ENCODE measurements at places on chromosomes 6 and 20. TPM values are rescaled to one million over a fixed set of nuclear protein-coding genes. Genes with fewer than 3 reads are reported as not detected.

Gene ZNF311
- total RNA-seq = 1.5 TPM

Gene RNF39
- total RNA-seq = not detected

DNA sequence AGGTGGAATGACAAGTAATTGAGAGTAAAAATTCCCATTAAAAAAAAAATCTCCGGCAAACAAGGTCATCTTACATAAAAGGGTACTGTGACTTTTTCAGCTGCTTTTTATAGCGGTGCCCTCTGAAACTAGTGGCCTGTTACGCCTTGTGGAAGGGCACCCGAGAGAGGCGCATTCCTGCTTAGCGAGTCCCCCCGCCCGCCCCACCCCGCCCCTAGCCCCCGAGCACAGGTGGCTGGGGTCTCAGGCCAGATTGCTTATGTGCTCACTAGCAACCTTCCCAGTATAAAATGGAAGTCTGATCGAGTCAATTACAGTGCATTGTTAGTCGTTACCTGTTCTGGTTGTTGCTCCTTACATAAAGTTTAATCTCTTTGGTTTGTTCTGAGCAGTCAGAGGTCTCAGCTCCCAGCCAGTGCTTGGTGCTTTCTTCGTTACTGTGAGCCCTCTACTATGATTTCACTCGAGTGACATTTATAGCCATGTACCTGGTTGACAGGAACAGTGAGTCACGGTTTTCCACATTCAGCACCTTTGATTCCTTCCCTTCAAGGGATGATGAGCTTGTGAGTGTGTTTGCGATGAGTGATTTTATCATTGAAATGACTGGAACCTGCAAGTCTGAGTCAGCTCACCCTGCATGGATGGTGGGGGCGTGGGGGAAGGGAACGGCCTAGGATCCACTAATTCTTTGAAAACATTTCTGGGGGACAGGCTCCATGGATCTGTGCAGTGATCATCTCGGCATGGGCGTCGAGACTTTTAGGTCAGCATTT lies 47.6 kb downstream of the ZDHHC14 start:
- DNase-seq = no peak

DNA sequence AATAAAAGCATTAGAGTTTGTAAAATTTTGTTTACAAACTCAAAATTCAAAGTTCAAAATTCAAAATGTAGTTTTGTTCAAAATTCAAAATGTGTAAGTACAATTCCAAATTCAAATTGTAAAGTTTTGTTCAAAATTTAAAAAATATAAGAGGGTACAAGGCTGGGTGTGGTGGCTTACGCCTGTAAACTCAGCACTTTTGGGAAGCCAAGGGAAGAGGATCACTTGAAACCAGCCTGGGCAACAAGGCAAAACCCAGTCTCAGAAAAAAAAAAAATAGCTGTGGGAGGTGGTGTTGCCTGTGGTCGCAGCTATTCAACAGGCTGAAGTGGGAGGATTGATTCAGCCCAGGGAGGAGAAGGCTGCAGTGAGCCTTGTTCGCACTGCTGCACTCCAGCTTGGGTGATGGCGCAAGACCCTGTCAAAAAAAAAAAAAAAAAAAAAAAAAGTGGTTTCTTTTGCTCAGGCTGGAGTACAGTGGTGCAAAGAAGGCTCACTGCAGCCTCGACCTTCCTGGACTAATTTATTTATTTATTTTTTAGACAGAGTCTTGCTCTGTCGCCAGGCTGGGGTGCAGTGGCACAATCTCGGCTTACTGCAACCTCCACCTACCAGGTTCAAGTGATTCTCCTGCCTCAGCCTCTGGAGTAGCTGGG lies 5.4 kb upstream of the ZBTB12 start:
- DNase-seq = no peak

DNA sequence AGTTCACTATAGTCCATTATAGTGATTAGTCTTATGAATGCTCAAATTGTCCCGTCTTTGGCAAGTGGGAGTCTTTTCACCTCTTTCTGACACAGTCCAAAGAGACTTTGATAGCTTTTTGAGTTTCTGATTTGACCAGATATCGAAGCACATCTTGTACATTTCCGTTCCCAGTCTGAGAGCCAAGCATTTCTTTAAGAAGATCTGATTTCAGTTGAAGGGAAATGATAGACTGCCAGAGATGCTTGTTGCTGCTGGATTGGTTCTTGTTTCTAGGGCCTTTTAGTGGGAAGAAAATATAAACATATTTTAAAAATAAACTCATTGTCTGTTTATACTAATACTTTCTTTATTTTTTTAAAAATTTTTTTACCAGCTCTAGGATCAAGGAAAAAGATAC lies 54.1 kb upstream of the IER3 start:
- DNase-seq = no peak

Gene TFB1M
- 21.8 TPM for total RNA-seq

DNA sequence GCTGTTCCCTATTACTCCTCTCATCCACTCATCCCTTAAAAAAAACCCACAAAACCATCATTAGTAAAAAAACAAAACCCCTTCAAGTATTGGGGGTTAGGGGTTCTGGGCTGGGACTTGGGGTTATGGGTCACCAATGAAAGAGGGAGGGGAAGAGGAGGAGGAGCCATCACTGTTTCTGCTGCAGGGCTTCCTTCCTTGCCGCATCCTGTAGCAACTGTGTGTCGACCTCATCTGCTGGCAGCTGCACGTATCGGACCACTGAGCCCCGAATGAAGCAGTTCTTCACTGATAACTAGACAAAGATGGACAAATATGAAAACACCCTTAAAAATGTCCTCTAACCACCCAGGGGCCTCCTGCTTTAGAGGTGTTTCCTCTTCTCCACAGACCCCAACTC lies 2.0 kb upstream of the VARS1 start:
- DNase-seq = no peak

GRCh38 chr6:157928428-157928827 lies 53.2 kb upstream of the SYNJ2 start:
- no peak for DNase-seq

DNA sequence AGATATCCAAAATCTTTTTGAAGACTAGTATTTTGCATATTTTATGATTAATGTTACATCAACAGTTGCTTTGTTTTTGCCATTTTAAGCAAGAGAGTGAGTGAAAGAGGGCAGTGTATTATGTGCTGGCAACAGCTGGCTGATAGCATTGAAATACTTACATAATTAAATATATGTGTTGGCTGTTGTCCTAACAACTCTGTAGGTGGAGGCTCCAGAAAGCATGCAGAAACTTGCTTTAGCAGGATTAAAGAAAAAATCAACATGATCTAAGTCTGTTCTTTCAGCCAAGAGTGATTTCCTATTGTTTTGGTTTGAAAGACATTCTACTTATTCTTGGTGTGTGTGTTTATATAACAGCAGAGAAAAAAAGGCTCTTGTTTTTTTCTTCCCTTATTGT lies 127.5 kb downstream of the CDKAL1 start:
- no peak for DNase-seq

- DNase-seq = no peak
Observed at GRCh38 chr6:48449002-48449401, 338.0 kb upstream of the PTCHD4 start.

DNA sequence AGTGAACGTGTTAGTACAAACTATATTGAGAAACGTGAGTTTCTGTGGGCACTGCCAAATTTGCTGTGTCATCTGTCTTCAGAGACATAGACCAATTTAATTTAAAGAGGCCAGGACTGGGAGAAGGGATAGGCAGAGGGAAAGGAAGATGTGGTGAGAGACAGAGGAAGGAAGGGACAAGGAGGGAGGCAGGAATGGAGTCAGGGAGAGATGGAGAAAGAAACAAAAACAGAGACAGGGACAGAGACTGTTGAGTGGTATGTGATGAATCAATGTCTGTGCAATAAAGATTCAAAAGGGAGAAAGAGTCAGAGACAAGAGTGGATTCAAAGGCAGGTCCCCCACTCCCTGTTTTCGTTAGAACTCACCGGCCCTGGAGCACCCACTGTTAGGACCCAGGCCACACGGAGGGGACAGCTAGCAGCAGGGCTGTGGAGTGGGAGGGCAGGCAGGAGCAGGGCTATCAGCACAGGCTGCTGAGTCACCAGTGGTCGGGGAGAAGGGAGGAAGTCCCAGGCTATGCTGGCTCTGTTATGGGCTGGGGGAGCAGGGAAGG lies 51.6 kb upstream of the CHD6 start:
- DNase-seq = no peak

- DNase-seq = peak; percentile 40
Observed at GRCh38 chr6:132713352-132714134, at the start of gene VNN1. TSS of gene VNN1 (minus strand) at chr6:132714055. CDS start at chr6:132714035, 20 bp downstream.

DNA sequence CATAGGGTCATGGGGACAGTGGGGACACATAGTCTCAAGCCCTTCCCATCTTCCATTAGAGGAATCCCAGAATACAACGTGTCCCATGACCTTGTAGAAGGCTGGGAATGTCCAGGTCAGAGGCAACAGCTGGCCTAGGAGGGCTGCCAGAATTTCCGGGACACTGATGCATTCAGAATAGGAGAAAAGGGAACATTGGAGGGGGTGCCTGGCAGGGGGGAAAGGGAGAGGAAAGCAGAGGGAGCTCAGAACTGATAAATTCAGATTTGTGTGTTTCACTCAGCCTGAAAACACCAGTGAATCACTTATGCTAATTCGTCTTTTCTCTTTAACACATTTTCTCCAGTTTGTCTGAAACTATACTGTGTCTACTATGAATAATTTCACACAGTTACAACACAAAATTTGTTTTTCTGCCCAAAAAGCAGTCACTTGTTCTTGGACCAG lies 35.5 kb upstream of the BMP2 start:
- no peak for DNase-seq

DNA sequence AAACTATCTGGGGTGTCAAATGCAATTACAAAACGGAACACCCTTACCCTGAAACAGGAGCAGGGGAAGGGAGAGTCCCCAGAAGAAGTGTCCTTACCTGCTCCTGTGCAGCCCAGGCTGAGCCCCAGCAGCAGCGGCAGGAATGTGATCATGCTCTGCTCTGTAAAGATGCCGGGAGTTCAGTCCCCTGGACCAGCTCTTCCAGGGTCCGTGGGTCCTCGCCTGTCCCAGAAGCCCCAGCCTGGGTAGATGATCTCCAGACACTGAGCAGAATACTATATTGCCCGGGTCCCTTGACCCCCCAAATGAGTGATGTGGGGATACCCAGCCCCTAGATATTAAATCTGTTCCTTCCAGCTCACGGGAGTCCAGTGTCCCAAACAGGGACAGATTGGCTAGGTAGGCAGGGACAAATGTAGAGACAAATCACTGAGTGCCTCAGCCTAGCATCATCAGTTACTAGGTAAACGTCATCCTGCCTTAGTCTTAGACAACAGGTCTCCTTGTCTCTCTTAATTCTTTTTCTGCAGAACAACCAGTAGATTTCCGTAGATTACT lies at the start of gene HLA-DMB:
Gene HLA-DMB (minus strand): TSS at position 373 of the 558 bp plus-strand sequence. CDS start 221 bp downstream, at position 152.
- no peak for DNase-seq

Gene GSTA3
- total RNA-seq = not detected

DNA sequence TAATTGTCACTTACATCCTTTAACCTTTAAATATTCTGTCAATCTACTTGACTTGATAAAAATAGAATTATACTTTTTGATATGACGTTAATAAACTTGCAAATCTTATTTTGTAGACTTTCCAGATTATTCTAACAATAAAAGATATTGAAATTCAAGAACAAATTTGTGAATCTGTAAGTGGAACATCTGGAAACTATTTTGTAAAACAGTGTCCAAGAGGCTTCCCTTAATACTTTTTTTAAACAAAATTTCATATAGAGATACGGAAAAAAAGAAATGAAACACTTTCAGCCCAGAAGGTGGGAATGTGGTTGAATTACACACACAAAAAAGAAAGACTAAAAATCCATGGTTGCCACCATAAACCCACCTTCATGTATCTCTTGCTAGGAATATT lies 174.4 kb downstream of the COL19A1 start:
- DNase-seq = no peak

DNA sequence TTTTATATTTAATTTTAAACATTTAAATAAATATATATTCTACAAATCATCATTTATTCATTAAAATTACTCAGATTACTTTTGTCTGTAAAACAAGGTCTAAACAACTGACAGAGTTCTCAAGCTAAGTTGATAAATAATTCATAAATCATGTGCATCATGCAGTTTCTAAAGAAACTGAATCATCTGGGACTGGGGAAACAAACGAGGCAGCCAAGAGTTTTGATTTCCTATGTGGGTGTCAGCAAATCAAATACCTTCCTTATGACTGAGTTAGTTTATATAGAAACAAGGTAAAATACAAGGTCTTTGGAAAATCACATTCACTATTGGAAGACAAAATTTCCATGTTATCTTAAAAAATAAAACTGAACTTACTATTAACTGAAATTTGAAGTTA lies 149.9 kb upstream of the BEND6 start:
- DNase-seq = no peak

GRCh38 chr20:58706975-58707681 lies 14.5 kb downstream of the NPEPL1 start:
- no peak for DNase-seq

Gene PSORS1C2
- total RNA-seq = not detected

DNA sequence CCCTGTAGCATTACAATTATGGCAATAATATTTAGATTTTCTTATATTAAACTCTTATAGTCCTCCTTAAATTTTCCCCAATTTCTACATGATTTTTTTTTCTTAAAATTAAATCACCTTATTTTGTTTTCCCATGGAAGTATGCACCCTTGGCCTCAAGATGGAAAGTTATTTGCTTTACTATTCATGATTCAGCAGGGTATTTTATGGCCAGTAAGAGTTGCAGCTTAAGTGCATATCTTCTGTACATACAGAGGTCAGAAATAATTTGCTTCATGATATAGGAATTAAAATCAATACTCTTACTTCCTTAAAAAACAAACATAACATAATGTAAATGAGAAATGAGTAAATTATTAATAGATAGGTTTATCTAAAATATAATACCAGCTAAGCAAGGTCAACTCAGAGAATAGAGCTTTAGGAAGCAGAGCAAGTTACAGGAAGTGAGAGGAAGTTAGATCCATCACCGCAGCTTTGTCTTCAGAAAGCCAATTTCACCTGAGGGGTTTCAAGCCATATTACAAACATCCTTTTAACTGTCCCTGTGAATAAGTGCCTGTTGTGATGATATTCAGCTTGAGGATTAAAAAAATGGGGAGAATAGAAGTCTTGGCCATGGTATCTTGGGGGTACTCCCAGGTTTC lies 24.6 kb upstream of the HS3ST5 start:
- DNase-seq = no peak

Gene OOEP
- not detected for total RNA-seq

GRCh38 chr20:44552950-44553908 lies 29.1 kb upstream of the PKIG start:
- no peak for DNase-seq

Gene SMAP1
- 47.4 TPM for total RNA-seq

Gene KCNK17
- total RNA-seq = 0.18 TPM

GRCh38 chr6:160004018-160004417 lies 35.1 kb downstream of the IGF2R start:
- no peak for DNase-seq

DNA sequence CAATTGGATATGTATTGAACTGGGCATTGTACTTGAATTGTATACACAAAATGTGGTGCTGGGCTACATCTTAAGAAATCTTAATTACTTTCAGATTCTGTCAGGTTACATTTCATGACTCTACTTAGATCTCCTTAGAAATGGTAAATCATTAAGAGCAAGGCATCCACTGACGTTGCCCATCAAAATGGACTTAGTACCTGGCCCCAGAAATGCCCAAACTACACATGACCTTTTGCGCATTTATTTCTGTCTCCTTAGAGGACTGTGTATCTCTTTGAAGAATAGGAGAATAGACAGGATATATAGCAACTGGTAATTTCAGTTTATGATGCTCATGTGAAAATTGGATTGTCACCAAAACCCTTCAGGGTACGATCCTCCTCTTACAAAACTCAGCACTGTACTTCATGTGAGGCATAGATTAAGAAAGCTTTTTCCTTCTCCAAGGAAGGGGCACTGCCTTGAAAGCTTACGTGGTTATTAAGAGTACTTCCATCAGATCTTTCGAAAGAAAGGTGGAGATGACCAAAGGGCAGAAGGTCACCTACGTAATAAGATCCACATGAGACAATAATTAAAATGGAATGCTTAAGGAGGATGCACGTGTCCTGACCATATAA lies 61.4 kb upstream of the BMP2 start:
- no peak for DNase-seq

Gene BMP7
- 0.78 TPM for total RNA-seq
